ENCODE measurements at places on chromosomes 13 and 19.
A peak's percentile ranks its signal among the peaks of the same experiment; 100 is the strongest.

DNA sequence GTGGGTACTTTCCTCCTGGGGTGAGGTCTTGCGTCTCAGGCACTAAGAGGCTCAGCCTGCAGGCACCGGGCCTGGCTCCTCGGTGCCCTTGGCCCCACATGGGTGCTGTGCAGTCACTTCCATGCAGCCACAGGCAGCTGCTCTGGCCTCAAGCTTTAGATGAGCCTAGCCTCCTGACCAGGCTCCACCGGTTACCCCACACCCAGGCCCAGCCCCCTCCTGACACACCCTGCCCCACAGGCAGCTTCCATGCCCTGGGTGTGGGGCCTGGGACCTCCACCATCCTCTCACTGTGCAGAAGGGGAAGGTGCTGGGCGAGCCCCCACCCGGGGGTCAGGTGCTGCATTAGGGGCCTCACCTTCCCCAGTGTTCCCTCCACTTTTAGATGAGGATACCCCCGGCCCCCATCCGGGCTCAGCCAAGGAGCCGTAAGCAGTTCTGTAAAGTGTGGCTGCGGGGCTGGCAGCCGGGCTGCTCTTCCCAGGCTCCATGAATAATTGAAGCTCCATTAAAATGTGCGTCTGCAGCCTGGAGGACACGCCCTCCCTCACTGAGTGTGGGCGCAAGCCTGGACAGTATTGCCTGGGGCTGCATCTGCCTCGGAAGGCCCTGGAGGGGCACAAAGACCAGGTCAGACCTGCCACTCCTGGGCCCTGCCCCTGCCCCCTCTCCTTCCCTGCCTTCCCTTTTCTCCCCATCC, 72.5 kb upstream of the KCTD15 start:
- no peak for DNase-seq

GRCh38 chr19:33486936-33487811, 34.4 kb downstream of the PEPD start:
- peak; percentile 78 for DNase-seq

- no peak for DNase-seq
Observed at GRCh38 chr19:18453269-18454024, 15.5 kb upstream of the ISYNA1 start.

- DNase-seq, result no peak
Observed at GRCh38 chr19:33177417-33177979, 16.6 kb upstream of the LRP3 start.

DNA sequence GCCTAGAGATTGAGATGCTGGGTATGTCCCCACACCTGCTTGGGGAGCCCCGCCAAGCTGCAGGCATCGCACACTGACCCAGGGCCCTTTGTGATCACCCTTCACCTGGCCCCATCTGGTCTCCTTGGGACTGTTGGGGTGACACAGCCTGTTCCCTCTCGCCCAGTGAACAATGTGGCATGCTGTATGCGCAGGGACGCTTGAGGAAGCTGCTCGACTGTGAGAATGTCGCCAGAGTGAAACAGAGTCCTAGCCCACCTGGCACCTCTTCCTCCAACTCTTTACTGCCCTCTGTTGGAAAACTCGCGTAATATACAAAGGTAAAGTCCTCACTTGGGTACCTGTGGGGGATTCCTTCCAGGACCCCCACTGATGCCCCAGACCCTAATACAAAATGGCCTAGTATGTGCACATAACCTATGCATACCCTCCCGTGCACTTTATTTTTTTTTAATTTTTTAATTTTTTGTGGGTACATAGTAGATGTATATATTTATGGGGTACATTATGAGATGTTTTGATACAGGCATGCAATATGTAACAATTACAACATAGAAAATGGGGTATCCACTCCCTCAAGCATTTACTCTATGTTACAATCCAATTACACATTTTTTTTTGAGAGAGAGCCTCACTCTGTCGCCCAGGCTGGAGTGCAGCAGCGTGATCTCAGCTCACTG, 9.0 kb downstream of the BLOC1S3 start:
- peak; percentile 75 for DNase-seq

DNA sequence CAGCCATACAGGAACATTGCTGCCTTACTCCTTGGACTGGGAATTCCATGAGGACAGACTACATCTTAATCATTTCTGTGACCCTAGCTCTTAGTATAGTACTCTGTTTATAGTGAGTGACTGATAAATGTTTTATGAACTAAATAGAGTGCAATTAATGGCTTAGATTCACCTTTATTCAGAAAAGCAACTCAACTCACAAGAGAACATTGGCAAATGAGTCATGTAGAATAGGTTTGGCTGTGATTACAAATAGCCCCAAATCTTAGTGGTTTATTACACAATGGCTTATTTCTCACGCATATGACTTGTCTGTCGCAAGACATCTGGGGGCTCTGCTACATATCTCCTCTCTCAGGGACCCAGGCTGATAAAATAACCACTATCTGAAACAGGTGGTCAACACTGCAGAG, 121.6 kb upstream of the KL start:
- DNase-seq, result no peak

GRCh38 chr13:109945206-109945960, 159.0 kb upstream of the IRS2 start:
- no peak for DNase-seq

GRCh38 chr13:76769271-76769791, 116.9 kb downstream of the KCTD12 start:
- no peak for DNase-seq

DNA sequence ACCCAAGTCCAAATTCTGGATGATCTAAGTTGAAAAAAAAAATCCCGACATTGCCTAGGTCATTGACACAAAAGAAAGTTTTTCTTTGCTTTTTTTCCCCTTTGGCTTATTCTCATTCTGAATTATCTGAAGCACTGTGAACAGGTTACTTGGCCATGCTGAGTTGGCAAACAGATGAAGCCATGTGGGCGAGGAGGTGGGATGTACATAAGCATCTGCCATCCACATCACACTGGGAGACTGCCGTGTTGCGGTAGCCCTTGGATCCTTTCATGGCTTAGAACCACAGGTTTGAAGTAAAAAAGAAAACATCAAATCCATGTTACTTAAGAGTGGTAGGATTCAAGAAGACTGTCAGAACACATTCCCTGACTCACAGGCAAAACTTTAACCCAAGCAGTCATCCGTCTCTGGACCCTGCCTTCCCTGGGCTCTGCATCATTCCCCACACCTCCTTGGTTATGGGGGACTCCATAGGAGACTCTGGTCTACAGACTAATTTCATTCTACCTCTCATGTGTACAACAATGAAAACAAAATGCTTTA, 242.5 kb upstream of the SERP2 start:
- DNase-seq, result no peak

DNA sequence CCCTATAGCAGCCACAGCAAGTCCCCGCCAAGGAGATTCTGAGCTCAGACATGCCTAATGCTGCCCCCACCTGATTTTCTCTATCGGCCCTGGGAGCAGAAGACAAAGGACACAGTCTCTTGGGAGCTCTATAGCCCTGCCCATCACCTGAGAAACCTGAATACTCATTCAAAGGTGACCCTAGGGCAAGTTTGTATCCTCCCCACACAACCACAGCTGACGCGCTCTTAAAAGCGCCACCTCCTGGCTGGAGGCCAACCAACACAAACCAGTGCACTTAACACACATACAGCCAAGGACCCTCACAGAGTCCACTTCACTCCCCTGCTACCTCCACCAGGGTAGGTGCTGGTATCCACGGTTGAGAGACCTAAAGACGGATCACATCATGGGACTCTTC, 8.8 kb upstream of the IGFL4 start:
- no peak for DNase-seq

- no peak for DNase-seq
Observed at GRCh38 chr19:42521346-42522030, 6.8 kb downstream of the CEACAM1 start.

DNA sequence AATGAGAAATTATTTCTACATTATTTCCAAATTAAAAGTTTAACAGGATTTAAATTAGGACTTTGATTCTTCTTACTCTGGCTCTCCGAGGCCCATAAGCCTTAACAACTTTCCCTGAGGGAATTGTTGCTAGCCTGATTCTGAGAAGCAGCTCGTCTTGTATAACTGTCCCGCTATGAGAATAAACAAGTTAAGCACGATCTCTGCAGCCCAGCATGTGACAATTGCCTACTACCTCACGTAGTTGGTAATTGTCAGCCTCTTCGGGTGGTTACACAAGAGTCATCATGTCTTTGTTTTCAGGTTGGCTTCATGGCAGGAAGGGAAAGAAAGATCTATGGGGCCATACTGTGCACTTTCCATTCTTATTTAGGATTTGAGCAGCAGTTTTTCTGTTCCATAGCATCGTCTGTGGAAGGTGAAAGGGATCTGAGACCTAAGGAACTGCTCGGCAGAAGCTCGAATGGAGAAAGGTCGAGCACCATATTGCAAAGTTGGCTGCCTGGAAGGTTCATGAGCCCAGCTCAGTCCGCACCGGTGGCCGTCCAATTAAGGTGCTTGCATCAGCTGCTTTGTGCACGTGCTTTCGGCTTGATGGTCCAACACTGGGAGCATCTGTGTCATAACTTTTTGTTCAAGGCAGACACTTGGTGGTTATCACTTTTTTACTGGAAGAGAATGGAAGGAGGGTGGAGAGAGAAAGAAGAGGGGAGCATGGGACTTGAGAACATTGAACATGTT, 1.8 kb upstream of the STARD13 start:
- no peak for DNase-seq

GRCh38 chr13:41488124-41488523, 30.8 kb downstream of the RGCC start:
- no peak for DNase-seq

DNA sequence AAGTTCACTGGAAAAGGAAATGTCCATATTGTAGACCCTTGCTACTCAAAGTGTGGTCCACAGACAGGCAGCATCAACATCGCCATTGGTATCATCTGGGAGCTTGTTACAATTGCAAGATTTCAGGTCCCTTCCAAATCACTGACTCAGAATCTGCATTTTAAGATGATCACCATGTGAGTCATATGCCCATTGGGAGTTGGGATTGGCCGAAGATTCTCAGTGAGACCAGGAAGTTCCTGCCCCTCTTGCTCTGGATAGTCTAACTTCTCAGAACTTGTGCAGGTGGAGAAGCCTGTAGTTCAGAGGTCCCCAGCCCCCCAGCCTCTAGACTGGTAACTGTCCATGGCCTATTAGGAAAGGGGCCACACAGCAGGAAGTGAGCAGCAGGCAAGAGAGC, 48.9 kb upstream of the URAD start:
- DNase-seq, result no peak

DNA sequence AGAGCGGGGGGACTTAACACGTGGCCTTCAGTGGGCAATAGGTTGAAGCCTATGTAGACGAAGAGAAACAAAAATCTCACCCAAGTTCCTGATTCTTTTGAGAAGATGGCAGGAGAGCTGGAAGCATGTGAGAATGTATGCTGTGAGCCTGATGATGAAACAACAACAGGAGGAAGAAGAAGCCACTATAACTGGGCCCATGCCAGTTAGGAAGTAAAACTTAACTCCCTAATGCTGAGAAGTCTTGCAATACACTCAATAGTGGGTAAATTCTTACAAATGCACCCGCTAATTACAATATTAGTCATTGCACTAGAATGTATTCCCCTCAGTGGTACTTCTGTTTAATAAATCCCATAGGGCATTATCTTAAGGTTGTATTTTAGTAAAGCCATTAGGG, 9.1 kb downstream of the PCDH17 start:
- no peak for DNase-seq

- DNase-seq, result no peak
Observed at GRCh38 chr13:99995589-99996380, 14.2 kb downstream of the ZIC2 start.

GRCh38 chr19:14061751-14062557, at the start of gene PALM3:
Gene PALM3, minus strand, starts transcription at chr19:14062076. Its CDS starts 96 bp downstream, at chr19:14061980.
- DNase-seq, result no peak

DNA sequence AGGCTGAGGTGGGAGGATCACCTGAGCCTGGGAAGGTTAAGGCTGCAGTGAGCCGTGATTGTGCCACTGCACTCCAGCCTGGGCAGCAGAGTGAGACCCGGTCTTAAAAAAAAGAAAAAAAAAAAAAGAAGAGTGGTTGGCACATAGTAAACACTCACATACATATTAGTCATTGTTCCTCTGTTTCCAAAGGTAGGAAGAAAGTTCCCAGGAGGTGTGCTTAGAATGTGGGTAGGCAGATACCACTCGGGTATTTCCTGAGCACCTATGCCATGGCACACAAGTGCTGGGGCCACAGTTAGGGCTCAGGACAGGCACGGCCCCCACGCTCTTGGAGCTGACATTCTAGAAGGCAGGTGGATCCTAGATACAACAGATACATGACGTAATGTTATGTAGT, 41.4 kb downstream of the SIPA1L3 start:
- no peak for DNase-seq

DNA sequence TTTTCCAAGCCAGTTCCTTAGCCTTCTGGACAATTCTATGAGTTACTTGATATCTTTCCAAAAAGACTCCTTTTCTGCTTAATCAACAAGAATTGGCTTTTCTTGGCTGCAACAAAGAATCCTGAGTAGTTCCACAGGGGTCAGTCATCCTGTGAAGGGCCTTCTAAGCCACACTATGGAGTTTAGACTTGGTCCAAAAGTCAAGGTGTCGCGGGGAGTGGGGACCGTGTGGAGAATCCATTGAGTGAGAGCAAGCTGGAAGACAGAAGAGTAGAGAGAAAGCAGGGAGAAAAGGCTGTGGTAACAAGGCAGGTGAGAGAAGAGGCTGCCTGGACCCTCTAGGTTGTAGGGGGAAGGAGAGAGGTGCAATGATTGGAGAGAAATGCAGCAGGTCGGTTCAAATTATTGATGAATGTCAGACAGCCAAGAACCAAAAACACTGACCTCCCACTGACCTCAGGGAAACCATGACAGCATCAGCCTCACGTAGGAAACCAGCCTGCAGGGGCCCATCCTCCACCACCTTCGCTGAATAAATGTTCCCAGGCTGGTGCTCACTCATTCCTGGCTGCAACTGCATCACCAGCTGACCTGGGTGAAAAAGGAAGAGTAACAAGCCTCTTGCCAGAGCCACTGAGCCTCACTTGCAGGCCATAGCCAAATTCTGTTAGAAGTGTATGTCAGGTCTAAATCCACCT, 7.1 kb upstream of the IFT88 start:
- no peak for DNase-seq

GRCh38 chr13:39282400-39282972, 244.2 kb downstream of the NHLRC3 start:
- DNase-seq, result no peak

DNA sequence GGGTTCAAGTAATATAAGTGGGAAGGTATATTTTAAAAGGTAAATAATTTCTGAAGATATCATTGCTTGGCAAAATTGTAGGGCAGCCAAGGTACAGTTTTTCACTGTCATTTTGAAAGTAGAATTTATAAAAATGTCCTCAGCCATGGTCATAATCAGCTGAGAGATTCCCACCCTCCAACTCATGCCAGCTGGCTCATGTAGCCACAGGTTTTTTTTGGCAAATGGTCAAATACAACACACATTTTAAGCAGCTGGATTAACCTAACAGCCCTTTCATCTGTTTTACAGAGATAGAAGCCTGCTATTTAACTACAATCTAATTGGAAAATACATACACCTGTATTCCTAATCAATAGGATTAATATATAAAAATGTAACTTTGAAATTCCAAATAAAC, 619.2 kb upstream of the SGCG start:
- DNase-seq, result no peak

GRCh38 chr13:101570410-101570809, 117.9 kb downstream of the ITGBL1 start:
- DNase-seq, result no peak
